ENCODE measurements at places on chromosomes 3 and 15.

DNA sequence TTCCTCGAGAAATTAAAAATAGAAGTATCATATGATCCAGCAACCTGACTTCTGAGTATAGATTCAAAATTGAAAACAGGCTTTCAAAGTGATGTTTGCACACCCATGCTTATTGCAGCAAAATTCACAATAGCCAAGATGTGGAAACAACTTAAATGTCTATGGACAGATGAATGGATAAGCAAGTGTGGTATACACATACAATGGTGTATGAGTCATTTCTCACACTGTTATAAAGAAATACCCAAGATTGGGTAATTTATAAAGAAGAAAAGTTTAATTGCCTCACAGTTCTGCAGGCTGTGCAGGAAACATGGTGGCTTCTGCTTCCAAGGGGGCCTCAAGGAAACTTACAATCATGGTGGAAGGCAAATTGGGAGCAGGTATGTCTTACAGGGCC, 100.8 kb downstream of the KLF13 start:
- DNase-seq, result no peak

DNA sequence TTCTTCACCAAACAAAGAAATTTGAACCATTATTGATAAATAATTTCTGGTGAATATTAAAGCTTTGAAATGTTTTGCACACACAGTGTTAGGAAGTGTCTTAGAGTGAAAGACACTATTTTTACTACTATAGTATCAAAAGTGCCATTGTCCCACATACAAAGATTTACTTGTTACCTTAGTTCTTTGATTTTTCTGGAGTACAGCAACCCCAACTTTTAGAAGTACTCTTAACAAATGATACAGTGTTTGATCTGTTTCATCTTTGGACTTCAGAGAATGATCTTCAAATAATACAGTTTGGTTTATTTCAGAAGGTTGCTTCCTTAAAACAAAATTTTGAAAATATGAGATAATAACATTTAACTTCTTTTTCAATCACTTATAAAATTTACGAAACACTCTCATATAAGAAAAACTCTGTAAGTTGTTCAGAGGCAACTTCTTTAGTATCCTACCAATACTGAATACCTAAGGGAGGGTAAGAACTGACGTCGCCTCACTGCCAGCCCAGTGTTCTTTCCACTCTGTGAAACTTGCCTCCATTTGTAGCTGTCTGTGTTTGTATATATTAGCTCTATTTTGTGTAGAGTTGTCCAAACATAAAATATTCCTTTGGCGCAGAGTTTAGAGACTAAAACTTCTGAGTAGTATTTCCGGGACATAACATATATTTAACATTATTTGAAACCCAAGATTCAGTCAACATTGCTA, 464.2 kb downstream of the LPP start:
- DNase-seq, result no peak

DNA sequence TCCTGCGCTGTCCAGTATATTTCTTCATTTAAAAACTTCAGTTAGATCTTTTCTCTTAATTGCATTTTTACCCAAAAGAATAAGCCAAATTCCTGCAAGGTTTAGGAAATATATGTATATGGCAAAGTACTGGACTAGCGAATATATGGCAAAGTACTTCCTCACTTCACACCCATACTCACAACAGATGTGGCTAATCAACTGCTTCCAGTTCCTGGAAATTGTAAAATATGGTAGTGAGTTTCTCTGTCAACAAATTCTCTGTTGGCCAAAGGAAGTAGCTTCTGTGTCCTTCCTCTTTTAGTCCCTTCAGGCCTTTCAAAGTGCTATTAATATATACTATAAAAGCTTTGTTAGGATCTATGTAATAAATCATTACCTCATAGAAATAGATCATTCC, 22.0 kb downstream of the GPR15 start:
- no peak for DNase-seq

- DNase-seq, result no peak
Measured at GRCh38 chr3:46478341-46478740, 13.6 kb upstream of the LTF start.

DNA sequence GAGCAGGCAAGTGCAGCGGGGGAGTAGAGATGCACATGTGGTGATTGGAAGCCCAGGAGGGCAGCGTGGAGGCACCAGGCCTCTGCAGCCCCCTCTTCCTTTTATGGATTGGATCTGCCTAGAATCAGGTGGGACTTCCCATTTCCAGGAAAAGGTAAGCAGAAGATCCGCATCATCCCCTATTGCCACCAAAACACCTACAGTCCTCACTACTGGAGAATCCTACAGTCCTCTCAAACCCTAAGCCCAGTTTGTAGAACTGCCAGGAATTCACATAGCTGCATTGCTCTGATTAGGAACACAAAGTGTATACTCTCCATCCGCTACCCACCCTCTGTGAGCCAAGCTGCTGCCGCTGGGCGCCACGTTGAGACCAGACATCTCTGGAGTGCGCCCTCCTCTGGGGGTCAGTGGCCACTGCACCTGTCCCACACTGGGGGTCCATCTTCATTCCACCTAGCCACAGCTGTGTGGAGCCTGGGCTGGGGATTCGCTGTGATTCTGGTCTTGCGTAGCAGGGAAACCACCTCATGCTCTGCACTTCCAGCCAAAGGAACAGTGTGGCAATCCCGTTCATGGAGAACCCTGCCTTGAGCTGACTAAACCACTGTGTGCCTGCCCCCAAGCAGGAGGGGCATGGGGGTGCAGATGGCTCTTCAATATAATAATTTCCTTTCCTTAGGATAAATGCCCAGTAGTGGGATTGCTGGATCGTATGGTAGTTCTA, 88.9 kb upstream of the PTX3 start:
- DNase-seq, result no peak

- no peak for DNase-seq
Measured at GRCh38 chr3:62950210-62950609, 75.0 kb upstream of the CADPS start.

- no peak for DNase-seq
Measured at GRCh38 chr3:181912384-181912783, 200.7 kb downstream of the SOX2 start.

- DNase-seq, result no peak
Measured at GRCh38 chr3:183819831-183820230, 5.5 kb downstream of the MAP6D1 start.

DNA sequence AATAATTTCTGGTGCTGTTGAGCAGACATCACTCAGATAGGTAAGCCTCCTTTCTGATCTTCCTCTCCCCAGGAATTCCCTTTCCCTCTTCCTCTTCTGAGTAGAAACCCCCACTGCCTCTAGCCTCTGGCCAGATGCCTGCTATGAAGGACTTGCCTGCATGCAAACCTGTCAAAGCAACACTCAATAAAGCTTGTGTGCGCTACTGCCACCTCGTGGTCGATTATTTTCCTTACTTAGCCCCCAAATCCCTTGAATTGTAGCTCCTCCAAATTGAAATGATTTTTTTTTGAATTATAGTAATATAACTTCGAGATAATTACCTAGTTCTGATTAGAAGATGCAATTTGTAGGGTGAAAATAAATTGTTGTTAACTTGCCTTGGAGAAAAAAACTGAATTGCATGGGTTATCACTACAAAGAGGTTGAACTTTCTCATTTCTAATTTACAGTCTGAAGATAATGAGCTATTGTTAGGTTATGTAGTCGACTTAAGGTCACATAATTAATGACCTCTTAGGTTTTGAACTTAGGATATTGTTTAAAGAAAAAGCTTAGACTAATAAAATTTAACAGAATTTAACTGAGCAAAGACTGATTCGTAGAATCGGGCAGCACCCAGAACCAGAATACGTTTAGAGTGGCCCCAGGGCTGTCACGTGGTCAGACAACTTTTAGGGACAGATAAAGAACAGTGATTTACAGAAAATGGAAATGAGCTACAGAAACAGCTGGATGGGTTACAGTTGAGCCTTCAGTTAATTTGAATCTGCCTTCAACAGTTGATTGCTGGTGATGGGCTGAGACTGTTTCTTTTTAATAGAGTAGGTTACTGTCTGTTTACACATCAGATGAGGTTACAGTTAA, 269.3 kb downstream of the ARPP21 start:
- peak; percentile 13 for DNase-seq

DNA sequence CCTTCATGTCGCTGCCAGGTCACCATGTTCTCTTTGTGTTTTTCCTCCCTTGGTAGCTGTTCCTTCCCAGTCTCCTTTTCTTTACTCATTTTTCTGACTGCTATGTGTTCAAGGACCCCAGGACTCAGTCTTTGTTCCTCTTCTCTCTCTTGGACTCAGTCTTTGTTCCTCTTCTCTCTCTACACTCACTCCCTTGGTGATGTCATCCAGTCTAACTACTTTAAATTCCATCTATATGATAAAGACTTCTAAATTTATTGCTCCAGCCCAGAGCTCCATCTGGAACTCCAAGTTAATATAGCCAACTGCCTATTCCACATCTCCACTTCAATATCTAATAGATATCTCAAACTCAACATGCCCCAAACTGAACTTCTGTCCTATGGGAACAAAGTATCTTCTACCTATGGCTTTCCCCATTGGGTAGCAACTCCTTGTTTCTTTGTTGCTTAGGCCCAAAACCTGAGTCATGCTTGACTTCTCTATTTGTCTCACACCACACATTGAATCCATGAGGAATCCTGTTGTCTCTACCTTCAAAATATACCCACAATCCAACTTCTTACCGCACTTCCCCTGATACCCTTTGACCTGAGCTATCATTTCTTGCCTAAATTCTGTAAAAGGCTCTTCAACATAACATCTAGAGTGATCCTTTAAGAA, 4.9 kb upstream of the DYNC1LI1 start:
- no peak for DNase-seq

GRCh38 chr3:177731644-177732268, 534.5 kb upstream of the TBL1XR1 start:
- DNase-seq, result no peak

DNA sequence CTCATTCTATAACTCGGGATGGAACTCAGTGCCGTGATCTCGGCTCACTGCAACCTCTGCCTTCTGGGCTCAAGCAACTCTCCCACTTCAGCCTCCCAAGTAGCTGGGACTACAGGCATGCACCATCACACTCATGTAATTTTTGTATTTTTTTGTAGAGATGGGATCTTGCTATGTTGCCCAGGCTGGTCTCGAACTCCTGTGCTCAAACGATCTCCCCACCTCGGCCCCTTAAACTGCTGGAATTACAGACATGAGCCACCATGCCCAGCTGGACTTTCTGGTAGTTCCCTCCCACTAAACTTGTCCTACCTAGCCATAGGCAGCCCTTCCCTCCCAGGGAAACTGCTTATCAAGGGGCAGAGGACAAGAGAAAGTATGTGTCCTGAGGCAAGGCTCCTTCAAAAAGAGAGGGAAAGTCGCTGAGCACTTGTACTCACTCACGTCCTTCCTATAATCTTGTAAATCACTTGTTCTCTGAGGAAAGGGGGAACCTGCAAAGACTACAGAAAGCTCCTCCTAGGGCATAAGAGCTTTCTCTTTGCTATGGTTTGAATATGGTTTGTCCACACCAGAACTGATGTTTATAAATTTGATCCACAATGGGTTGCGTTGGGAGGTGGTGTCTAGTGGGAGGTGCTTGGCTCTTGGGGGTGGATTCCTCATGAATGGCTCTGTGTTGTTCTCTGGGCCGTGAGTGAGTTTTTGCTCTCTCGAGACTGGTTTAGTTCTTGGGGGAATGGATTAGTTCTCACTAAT, 13.6 kb upstream of the TBL1XR1 start:
- no peak for DNase-seq

DNA sequence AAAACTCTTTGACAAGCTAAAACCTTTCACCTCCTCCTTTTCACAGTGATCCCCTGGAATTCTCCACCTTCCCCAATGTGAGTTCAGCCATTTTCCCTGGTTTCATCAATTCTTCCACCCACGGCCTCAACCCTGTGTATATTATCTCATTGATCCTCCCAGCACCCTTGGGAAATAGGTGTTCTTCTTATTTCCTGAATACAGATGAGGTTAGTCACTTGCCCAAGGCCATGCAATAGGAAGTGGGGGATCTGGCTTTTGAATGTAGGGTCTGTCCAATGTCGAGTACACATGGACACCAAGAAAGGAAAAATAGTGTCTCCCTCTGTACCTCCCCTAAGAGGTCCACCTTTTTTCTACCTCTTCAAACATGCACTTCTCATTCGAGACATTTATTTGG, 262.8 kb upstream of the ST8SIA2 start:
- no peak for DNase-seq

GRCh38 chr3:87696124-87697013, 362.4 kb downstream of the CGGBP1 start:
- DNase-seq, result no peak

- peak; percentile 85 for DNase-seq
Measured at GRCh38 chr15:67863442-67863987, 23.7 kb upstream of the RNU6-1 start.

- no peak for DNase-seq
Measured at GRCh38 chr15:37898362-37898761, 36.1 kb upstream of the TMCO5A start.

DNA sequence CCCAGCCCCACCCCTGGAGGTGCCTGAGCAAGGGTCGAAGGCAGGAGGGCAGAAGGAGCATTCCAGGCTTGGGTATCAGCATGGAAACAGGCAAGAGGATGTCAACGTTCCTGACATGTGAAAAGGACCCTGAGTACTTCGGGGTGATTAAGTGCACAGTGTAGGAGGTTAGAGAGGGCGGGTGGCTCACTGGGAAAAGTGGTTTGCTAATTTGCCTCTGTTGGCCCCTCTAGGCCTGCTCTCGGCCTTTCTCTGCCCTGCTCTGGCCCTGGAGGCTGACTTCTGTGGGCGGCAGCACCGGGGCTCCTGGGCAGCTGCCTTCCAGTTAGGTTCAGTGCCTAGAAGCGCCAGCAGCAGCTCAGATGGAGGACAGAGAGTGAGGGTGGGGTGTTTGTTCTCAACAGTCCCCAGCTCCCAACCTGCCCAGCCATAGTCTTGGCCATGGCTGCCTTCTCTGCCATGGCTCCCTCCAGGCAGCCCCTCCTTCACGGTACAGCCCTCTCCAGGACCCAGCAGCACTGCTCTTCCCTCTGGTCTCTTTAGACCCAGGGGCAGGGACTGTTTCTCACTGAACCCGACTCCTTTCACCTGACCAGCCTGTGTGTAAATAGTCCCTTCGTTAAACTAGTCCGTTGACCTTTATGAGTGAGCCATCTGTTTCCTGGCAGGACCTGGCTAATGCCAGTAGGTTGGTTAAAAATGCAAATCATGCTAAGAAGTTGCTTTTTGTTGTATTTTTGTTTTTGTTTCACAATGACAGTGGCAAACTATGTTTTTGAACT, 107.1 kb upstream of the TPM1 start:
- no peak for DNase-seq

DNA sequence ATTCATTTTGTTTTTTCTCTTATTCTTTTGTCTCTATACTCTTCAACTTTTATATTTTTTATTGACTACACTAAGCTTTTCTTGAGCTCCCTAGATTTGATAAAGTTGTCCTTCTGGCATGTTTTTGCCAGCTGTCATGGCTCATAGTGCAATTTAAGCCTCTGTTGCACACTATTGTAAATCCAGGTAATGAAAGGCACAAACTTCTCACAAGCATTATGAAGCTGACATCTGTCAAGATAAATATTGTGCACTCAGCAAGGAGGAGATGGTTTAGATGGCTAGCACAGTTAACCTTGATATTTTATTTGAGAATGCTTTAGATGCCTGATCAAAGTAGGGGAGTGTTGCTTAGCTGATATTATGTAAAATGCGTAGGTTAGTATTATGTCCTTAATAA, 1280.9 kb downstream of the NSUN3 start:
- DNase-seq, result no peak

- DNase-seq, result no peak
Measured at GRCh38 chr3:133717424-133717823, 28.8 kb upstream of the TF start.

GRCh38 chr3:43024181-43024885, 45.2 kb downstream of the GASK1A start:
- DNase-seq, result no peak

- DNase-seq, result no peak
Measured at GRCh38 chr15:87599616-87600015, 656.9 kb downstream of the NTRK3 start.

- no peak for DNase-seq
Measured at GRCh38 chr3:8952130-8952529, 11.1 kb downstream of the RAD18 start.

All from ovary (tissue), 10 donors.